ENCODE measurements at places on chromosomes 13 and 19. TPM values are rescaled to one million over a fixed set of nuclear protein-coding genes. Genes with fewer than 3 reads are reported as not detected.

Gene CSNK1G2
- 106 TPM for total RNA-seq

Gene ZNF628
- 24.2 TPM for total RNA-seq

GRCh38 chr13:26051231-26051656 lies 572 bp downstream of the SHISA2 start:
- no peak for DNase-seq

- DNase-seq, result no peak
These were observed 12.1 kb downstream of the MIR17HG start for GRCh38 chr13:91359631-91360030.

- no peak for DNase-seq
These were observed 203.5 kb upstream of the HTR2A start for GRCh38 chr13:47100214-47100853.

Data from PC-3 (cell line).